ENCODE measurements at places on chromosomes 5 and 9.

GRCh38 chr9:91043811-91044175 is 242.2 kb downstream of the SYK start:
- DNase-seq, result no peak

DNA sequence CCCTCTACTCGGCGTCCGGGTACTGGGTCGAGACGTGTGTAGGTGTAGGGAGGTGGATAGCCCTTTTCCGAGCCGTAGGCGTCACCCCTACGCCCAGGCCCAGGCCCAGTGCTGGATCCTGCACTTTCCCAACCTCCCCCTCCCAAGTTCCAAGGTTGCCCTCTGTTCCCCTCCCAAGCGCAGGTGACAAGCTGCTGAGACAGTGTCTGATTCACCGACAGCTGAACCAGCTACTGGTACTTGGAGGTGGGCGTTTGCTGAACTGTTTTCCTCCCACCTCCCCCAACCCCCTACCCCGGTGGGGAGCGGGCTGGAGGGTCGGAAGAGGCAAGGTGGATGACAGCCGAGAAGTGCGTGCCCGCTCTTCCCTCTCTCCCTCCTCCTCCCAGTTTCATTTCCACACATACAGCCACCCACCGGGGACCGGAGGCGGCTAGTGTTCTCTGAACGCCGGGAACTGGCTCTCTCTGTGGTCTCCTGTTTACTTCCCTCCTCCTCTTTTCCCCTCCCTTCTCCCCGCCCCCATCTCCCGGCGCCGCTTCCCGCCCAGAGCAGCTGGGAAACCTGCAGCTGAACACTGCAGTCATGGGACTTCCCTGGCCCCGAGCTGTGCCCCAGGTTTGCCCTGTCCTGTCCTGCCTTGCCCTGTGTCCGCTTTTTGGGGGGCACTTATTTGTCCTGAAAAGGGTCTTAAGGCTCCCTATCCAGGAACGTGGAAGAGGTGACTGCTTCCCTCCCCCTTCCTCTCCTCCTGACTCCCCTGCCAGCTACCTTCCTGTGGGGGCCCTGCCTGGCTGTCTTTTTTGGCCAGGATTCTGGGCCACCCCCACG is 6.2 kb upstream of the KLF9 start:
- DNase-seq, result no peak

- no peak for DNase-seq
Observed at GRCh38 chr5:173304591-173304988, 23.6 kb downstream of the STC2 start.

DNA sequence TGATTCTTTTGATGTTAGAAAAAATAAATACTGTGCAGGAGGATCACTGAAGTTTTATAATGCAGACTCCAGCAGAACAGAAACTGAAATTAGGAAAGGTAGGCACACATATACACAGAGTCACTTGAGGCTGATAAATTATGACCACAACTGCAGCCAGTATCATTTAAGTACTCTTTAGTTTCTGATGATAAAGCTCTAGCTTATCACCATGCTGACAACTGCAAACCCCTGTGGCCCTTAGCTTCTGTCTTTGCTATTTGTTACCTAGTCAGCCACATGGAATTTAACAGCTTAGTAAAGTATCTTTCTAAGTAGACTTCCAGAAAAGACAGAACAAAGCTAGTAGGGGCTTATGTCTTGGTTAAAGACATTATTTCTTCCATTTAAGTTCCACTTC is 734.8 kb upstream of the CDH6 start:
- DNase-seq, result no peak

- no peak for DNase-seq
Observed at GRCh38 chr5:112109331-112110007, 309.6 kb downstream of the EPB41L4A start.

- no peak for DNase-seq
Observed at GRCh38 chr9:13810510-13810909, 503.4 kb downstream of the NFIB start.

- DNase-seq, result no peak
Observed at GRCh38 chr5:54643685-54644106, 126.1 kb downstream of the SNX18 start.
